ENCODE measurements at places on chromosomes 12 and 14. TPM values are rescaled to one million over a fixed set of nuclear protein-coding genes. Genes with fewer than 3 reads are reported as not detected.

GRCh38 chr14:57380935-57381334, 9.5 kb upstream of the NAA30 start:
- H3K27me3 ChIP-seq: peaks cover 8% of the 10 kb centered on the region
- peaks cover 1% of the 10 kb centered on the region for H3K4me1 ChIP-seq
- H3K4me3 ChIP-seq: no peak overlapping the region
- DNase-seq: no peak
- H3K36me3 ChIP-seq: no peaks in the 10 kb centered on the region

GRCh38 chr12:110636516-110636915, 22.6 kb downstream of the TCTN1 start:
- H3K4me3 ChIP-seq: no peak overlapping the region
- H3K27me3 ChIP-seq: no peaks in the 10 kb centered on the region
- peaks cover 3% of the 10 kb centered on the region for H3K36me3 ChIP-seq

DNA sequence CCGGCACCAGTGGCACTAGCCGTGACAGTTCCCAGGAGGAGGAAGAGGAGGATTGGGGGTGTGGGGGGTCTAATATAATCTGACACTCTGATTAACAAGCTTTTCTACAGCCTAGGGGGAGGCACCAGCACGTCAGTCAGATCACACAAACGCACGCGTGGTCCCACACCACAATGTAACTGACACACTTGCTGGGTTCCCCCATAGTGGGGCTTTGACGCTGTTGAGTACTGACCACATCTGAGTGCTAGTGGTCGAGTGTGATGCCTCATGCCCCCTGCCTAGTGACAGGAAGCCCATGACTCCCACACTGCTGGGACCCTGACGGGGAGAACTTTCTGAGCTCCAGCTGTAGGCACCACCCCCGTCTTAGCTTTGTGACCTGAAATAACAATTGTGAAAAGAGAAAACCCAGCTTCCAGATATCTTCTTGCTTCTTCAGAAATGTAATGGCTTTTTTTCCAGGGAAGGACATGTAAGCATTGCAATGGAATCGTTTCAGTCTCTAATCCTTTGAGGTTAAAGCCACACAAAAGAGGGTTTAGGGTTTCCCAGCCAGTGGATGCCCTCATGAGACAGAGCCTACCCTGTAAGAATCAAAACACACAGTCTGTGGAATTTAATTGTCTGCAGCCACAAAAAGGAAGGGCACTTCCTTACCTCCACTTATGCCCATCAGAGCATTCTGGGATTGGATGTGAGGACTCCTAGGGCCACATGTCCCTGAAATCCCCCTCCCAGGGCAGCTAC, 183.9 kb downstream of the PIWIL1 start:
- no peaks in the 10 kb centered on the region for H3K27me3 ChIP-seq
- no peak overlapping the region for H3K27ac ChIP-seq
- no peak for DNase-seq
- H3K36me3 ChIP-seq: no peaks in the 10 kb centered on the region

GRCh38 chr14:63632932-63633514, 8.6 kb downstream of the WDR89 start:
- no peaks in the 10 kb centered on the region for H3K27me3 ChIP-seq
- peak; percentile 62 for DNase-seq
- H3K27ac ChIP-seq: no peak overlapping the region
- peaks cover 38% of the 10 kb centered on the region for H3K36me3 ChIP-seq
- H3K4me1 ChIP-seq: peaks cover 18% of the 10 kb centered on the region
- no peak overlapping the region for H3K4me3 ChIP-seq

DNA sequence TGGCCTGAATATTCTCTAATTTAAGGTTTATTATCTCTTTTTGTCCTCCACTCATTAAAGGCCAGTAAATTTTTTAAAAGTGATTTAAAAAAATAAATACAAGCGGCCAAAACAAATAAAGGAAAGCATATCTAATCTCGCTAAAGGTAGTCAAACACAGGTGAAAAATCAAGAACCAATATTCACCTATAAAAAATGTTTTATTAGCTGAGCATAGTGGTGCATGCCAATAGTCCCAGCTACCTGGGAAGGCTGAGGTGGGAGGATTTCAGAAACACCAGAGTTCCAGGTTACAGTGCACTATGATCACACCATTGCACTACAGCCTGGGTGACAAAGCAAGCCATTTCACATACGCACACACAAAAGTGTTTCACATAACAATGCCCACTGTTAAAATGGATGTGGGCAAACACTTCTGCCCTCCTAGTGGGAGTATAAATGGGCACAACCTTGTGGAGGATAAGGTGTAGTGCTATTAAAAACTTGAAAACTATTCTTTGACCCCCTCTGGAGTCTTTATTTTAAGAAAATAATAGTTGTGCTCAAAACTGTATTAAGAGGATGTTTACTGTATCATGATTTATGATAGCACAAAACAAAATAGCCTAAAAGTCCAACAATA, 32.7 kb upstream of the NAP1L1 start:
- H3K4me1 ChIP-seq: no peaks in the 10 kb centered on the region
- no peak for DNase-seq
- no peak overlapping the region for H3K4me3 ChIP-seq
- H3K27ac ChIP-seq: no peak overlapping the region
- no peaks in the 10 kb centered on the region for H3K36me3 ChIP-seq

- H3K27me3 ChIP-seq: no peaks in the 10 kb centered on the region
- no peak overlapping the region for H3K4me3 ChIP-seq
- no peak overlapping the region for H3K27ac ChIP-seq
- no peaks in the 10 kb centered on the region for H3K4me1 ChIP-seq
Measured at GRCh38 chr12:85803231-85803630, 33.0 kb downstream of the RASSF9 start.

DNA sequence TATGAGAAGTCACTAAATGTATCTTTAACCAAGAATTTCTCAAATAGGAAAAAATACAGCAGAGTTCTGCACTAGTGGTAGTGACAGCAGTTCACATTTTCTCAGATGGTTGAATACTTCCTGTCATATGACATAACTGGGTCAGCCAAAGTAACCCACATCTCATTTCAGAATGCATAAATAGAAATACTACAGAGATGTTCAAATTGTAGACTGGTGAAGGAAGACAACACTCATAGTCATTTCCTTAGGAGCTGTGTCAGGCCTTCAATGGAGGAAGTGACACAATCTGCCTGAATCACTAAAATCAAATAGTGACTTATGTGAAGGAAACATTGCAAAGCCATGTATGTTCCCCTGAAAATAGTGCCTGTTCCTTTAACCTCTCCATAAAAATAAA, 32.4 kb downstream of the FERMT2 start:
- no peaks in the 10 kb centered on the region for H3K27me3 ChIP-seq
- DNase-seq: peak; percentile 79
- H3K36me3 ChIP-seq: no peaks in the 10 kb centered on the region
- no peak overlapping the region for H3K27ac ChIP-seq
- H3K4me3 ChIP-seq: no peak overlapping the region
- H3K4me1 ChIP-seq: peaks cover 12% of the 10 kb centered on the region

- H3K4me3 ChIP-seq: no peak overlapping the region
- H3K36me3 ChIP-seq: no peaks in the 10 kb centered on the region
- DNase-seq: peak; percentile 36
- H3K27me3 ChIP-seq: no peaks in the 10 kb centered on the region
- peaks cover 21% of the 10 kb centered on the region for H3K4me1 ChIP-seq
Measured at GRCh38 chr12:89946518-89947135, 238.0 kb upstream of the ATP2B1 start.

DNA sequence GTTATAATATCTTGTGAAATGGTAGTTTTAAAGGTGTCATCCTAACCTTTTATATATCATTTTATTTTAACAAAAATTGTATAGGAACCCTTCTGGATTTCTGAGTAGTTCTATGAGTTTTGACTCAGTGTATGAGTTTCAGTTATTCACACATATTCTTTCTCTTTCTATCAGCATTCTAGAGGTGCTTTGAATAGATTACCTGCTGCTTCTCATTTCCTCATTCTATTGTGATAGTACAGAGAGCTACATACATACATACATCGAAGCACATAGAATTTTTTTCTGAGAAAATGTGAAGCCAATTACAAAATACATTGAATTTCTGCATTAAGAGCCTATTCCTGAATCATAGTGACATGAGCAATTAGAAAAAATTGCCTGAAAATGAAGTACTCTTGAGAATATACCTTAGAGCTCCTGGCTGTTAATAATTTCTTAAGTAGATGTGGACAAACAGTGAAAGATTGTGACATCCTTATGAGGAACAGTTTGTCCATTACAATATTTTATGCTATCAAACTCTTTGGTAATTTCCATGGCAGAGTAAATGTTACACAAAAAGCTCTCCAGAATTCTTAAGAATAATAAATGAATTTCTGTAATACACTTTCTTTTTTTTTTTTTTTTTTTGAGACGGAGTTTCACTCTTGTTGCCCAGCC, 556.6 kb downstream of the TRHDE start:
- no peak for DNase-seq

DNA sequence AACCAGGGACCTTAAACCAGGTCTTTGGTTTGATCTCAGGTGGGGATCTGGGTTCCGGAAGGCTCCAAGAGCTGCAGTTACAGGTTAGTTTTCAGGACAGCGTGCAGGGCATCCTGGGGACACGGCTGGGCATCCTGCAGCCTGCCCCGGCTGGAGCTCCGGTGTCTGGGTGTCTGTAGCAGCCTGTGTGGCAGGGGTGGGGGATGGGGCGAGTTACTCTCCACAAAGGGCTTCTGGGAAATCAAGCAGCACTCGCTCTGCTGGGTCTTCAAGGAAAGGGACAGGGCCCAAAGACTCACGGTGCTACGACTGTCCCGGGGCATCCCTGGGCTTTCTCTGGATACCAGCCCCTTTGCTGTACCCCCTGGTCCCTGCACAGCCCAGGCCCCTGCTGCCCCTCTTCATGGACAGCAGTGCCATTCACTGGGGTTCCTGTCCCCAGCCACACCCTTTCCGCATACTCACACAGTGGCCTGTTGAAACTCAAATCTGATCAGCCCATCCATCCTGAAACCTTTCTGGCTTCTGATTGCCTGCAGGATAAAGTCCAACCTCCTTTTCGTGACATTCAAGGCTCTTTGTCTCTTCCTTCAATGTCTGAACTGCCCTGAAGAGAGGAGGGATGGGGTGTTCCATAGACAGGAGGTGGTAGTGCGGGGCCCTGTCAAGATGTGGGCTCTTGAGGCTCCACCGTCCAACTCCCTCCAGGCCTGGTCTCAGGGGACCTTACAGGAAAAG, 22.2 kb upstream of the PPP1R13B start:
- no peak overlapping the region for H3K4me3 ChIP-seq
- no peaks in the 10 kb centered on the region for H3K27me3 ChIP-seq
- peaks cover 6% of the 10 kb centered on the region for H3K4me1 ChIP-seq
- H3K36me3 ChIP-seq: no peaks in the 10 kb centered on the region

DNA sequence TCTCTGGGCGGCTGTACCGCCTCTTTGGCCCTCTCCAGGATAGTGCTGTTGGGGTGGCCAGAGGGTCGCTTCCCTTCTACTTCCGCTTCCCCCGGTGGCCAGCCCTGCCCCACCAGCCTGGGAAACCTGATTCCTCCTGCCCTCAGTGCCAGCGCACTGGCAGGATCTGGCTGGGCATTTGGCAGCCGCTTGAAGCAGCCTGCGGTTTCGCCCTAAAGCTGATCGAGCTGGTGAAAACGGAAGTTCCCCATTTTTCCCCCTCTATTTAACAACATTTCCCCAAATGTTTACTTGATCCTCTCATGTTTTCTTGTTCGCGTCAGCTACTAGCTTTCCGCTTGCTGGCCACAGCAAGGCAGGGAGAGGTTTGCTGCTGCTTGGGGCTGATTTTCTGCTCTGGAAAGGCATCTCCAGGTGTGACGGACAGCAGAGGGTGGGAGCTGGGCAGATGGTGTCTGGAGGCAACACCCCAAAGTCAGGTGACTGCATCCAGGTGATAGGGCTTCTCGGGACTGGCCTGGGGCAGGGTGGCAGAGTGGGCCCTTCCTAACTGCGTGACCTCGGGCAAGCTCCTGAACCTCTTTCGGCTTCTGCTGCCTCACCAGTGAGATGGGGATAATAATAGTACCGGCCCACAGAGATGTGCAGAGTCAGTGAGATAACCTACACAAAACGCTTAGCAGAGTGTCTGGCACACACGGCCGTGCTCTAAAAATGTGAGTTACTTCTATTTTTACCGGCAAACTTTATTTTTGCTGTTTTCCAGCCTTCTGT, 53.1 kb downstream of the TSPAN9 start:
- no peak overlapping the region for H3K4me3 ChIP-seq
- peaks cover 49% of the 10 kb centered on the region for H3K27me3 ChIP-seq
- no peak overlapping the region for H3K27ac ChIP-seq
- no peaks in the 10 kb centered on the region for H3K36me3 ChIP-seq
- H3K4me1 ChIP-seq: peaks cover 14% of the 10 kb centered on the region

- no peaks in the 10 kb centered on the region for H3K4me1 ChIP-seq
- no peak for DNase-seq
- H3K27me3 ChIP-seq: no peaks in the 10 kb centered on the region
- H3K27ac ChIP-seq: no peak overlapping the region
- H3K36me3 ChIP-seq: no peaks in the 10 kb centered on the region
Measured at GRCh38 chr12:129001826-129002225, 148.5 kb downstream of the GLT1D1 start.

DNA sequence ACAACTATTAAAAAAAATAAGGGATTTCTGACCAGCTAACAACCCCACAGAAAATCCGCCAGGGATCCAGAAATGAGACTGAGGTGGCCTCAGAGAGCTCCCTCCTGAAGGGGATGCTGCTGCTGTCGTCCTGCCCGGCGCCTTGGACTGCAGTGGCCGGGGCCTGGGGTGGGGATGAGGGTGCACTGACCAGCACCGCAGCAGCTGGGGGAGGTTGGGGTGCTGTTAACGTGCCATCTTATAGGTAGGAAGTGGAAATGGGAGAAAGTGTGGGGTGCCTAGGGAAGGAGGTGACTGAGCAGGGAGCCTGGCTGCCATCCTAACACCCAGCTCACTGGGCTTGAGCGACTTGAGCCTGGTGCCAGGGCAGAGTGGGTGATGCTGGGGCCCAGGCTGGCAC, 32.0 kb downstream of the DDX11 start:
- H3K36me3 ChIP-seq: peaks cover 11% of the 10 kb centered on the region
- H3K27me3 ChIP-seq: peaks cover 2% of the 10 kb centered on the region
- H3K4me3 ChIP-seq: no peak overlapping the region
- H3K4me1 ChIP-seq: no peaks in the 10 kb centered on the region
- no peak overlapping the region for H3K27ac ChIP-seq

- no peaks in the 10 kb centered on the region for H3K4me1 ChIP-seq
- H3K27ac ChIP-seq: no peak overlapping the region
- H3K27me3 ChIP-seq: no peaks in the 10 kb centered on the region
- H3K4me3 ChIP-seq: no peak overlapping the region
- H3K36me3 ChIP-seq: no peaks in the 10 kb centered on the region
- no peak for DNase-seq
Measured at GRCh38 chr14:99566390-99567354, 37.3 kb downstream of the CCDC85C start.

- H3K4me1 ChIP-seq: peaks cover 7% of the 10 kb centered on the region
- no peaks in the 10 kb centered on the region for H3K36me3 ChIP-seq
- H3K4me3 ChIP-seq: no peak overlapping the region
- no peaks in the 10 kb centered on the region for H3K27me3 ChIP-seq
Measured at GRCh38 chr12:127485528-127485927, 781.4 kb upstream of the TMEM132C start.

GRCh38 chr14:91317381-91318308, 73.1 kb upstream of the GPR68 start:
- peak overlapping the region; percentile 97 for H3K27ac ChIP-seq
- no peaks in the 10 kb centered on the region for H3K27me3 ChIP-seq
- peaks cover 55% of the 10 kb centered on the region for H3K36me3 ChIP-seq
- peak overlapping the region; percentile 82 for H3K4me3 ChIP-seq

Gene CPNE6
- not detected for total RNA-seq

Data from activated CD4-positive, alpha-beta T cell treated with anti-CD3 and anti-CD28 coated beads, Interleukin-2, amount 10 ng/mL, durations not matched to agents 24 days and 14 days (primary cell).